CD4-positive, alpha-beta memory T cell (primary cell): ENCODE measurements at places on chromosomes 16 and 17. TPM values are rescaled to one million over a fixed set of nuclear protein-coding genes. Genes with fewer than 3 reads are reported as not detected.

The AANAT gene
- not detected for polyA plus RNA-seq

The CACNA1G gene
- polyA plus RNA-seq = not detected

The NHLRC4 gene
- polyA plus RNA-seq = 2.1 TPM

The KRT12 gene
- not detected for polyA plus RNA-seq

The SLC25A39 gene
- polyA plus RNA-seq = 116 TPM

- DNase-seq = no peak
These were observed 117.5 kb upstream of the CRHR1 start for GRCh38 chr17:45666641-45667040.

GRCh38 chr17:81193051-81193410 lies 27.0 kb upstream of the AATK start:
- no peak for DNase-seq

- peak; percentile 13 for DNase-seq
These were observed 837 bp downstream of the C1QL1 start for GRCh38 chr17:44967026-44967906.

- DNase-seq = no peak
These were observed 36.1 kb upstream of the DLX4 start for GRCh38 chr17:49932901-49933300.

GRCh38 chr16:88309908-88310265 lies 72.9 kb upstream of the ZNF469 start:
- DNase-seq = no peak

DNA sequence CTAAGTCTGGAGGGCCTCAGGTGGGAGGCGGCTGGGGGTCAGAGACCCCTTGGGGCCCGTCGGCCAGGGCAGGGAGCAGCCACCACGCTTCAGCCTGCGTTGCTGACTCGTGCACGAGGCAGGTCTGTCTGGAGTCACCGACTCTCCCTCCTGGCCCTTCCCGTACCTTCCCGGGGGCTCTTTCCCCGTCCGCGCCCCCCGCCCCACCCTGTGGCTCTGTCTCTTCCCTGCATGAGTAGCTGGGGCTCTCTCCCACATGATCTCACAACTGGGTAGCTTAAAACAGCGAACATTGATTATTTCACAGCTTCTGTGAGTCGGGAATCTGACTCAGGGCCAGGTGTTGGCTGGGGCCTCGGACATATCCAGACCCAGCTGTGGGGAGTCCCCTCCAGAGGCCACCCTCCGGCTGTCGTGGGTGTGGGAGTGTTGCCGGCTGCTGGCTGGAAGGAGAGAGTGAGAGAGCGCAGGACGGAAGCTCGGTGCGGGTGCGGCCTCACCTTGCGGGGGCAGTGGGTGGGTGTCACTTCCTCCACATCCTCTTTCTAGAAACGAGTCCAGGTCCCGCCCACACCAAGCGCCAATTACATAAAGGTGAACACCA lies 17.3 kb downstream of the BAHCC1 start:
- DNase-seq = peak; percentile 60

GRCh38 chr17:3008336-3009288 lies 54.8 kb downstream of the OR1D5 start:
- DNase-seq = no peak

DNA sequence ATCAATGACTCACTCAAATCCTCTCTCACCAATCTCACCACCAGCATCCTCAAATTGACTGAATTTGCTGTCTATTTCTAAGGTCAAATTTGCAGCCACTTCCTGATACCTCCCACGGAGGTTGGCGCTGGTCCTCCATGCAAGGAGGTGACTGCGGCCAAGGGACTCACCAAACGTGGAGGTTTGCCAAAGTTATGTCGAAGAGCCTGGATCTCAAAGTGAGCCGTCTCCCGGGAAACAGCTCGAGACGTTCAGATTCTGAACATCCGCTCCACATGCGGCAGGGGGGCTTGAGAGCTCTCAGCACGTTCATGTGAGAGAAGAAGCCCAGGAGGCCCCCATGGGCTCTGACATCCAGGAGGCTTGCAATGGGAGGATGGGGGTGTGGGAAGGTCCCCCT lies 22.6 kb downstream of the LGALS3BP start:
- DNase-seq = no peak

DNA sequence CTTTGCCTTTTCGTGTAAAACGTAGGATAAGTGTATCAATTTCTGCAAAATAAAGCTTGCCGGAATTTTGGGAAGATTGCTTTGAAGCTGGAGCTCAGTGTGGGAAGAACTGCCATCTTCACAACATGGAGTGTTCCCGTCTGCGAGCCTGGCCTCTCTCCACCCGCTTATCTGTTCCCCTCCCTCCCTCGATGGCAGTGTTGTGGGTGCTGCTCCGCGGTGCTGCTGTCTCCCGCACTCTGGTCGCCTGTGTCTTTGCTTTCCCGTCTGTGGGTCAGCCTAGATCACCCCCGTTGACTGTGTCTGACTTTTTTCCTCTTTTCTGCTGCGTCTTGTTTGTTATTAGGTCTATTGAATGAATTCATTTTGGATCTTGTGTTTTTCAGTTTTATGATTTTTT lies 17.0 kb downstream of the ACSF3 start:
- no peak for DNase-seq

GRCh38 chr17:80561541-80562114 lies 17.0 kb downstream of the RPTOR start:
- DNase-seq = no peak

- DNase-seq = no peak
These were observed 59.9 kb downstream of the OR1D5 start for GRCh38 chr17:3003296-3004149.
